ENCODE measurements at places on chromosomes 16 and 17.

GRCh38 chr17:46078675-46079074 is 79.6 kb downstream of the STH start:
- DNase-seq: no peak

- no peak for DNase-seq
These were observed 14.3 kb downstream of the DYNLL2 start for GRCh38 chr17:58097384-58098088.

- DNase-seq: no peak
These were observed 26.2 kb upstream of the SLC5A11 start for GRCh38 chr16:24819462-24820040.

- DNase-seq: no peak
These were observed 16.3 kb upstream of the RBFOX1 start for GRCh38 chr16:7316281-7316888.

- DNase-seq: no peak
These were observed 6.5 kb upstream of the CCL1 start for GRCh38 chr17:34369571-34369970.

DNA sequence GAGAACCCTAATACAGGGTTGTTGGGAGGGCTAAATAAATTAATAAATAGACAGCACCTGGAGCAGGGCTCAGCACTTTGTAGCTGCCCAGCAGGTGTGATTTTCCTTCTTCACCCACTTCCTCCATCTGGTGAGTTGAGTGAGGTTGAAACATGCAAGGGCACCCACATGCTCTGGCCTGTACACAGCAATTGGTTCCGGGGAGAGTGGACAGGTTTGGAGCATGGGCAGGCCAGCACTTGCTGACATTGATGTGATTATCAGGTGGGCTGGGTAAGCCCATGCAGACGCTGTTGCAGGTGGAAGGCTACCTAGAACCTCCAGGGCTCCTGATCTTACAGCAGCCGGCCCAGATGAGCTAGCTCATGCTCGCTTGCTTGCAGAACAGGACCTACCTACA is 1.3 kb upstream of the MRTFB start:
- no peak for DNase-seq

GRCh38 chr17:7820231-7820630 is 13.8 kb upstream of the KDM6B start:
- no peak for DNase-seq

- DNase-seq: no peak
These were observed 181.4 kb downstream of the MAF start for GRCh38 chr16:79419148-79419547.

GRCh38 chr16:83799336-83799735 is 8.4 kb upstream of the HSBP1 start:
- DNase-seq: no peak

- DNase-seq: no peak
These were observed 20.0 kb upstream of the ZFHX3 start for GRCh38 chr16:73067671-73068540.

GRCh38 chr17:18143044-18143936 is 34.7 kb downstream of the MYO15A start:
- DNase-seq: no peak

GRCh38 chr17:79041723-79042420 is 17.9 kb downstream of the C1QTNF1 start:
- no peak for DNase-seq

DNA sequence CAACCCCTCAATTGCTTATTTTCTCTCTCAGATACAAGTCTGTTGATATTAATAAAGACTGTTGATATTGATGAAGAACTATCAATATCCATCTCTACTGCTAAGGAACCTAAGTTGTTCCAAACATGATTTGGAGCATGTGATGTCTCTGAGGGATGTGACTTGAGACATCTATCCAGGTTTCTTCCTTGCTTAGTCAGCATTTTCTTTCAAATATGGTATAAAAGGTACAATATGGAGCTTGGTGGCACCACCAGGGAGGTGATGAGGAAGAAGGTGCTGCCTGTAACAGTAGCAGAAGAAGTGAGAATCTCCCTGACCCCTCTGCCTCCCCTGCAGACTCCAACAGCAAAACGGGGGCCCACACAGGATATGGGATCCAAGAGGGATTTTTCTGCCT is 329.0 kb downstream of the MAF start:
- DNase-seq: no peak

GRCh38 chr17:81118308-81119221 is 46.7 kb upstream of the PVALEF start:
- no peak for DNase-seq

Data from NCI-H1930 (cell line).